ENCODE measurements at places on chromosomes 1 and 21. TPM values are rescaled to one million over a fixed set of nuclear protein-coding genes. Genes with fewer than 3 reads are reported as not detected.
A peak's percentile ranks its signal among the peaks of the same experiment; 100 is the strongest.

DNA sequence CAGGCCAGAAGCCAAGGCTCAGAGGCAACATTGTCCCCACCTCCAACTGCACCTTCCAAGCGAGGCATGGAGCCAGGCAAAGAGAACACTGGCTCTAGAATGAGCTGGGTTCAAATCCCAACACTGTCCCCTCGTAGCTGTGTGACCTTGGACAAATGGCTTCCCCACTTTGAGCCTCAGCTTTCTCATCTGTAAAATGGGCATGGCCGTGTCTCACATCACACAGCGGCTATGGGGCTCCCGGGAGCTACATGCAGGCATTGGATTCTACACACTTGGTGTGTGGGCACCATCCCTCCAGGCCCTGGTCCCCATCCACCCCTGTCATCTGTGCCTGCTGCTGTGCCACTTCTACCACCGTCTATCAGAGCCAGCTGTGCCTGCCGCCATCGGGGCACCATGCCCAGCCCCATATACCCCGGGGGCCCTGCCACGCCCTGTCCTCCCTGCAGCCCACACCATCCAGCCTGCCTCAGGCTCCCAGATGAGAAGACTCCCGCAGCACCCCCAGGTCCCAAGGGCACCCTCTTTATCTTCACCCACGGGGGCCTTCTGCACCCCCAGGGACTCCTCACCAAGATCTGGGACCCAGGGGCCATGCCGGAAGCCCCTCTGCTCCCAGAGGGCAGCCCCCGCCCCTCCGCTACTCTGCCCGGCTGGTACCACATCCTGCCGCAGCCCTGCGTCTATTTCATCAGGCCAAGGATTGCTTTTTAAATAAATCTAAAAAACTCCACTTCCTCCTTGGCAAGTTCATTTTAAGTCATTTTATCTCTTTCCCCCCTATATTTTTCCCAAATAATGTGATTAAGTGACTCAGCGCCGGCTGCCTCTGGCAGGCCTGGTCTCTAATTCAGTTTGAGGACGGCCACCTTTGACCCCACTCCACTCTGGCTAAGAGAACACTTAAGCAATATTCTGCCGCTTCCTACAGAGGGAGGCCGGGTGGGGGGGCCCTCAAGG lies 107.8 kb upstream of the TARDBP start:
- no peak for DNase-seq

DNA sequence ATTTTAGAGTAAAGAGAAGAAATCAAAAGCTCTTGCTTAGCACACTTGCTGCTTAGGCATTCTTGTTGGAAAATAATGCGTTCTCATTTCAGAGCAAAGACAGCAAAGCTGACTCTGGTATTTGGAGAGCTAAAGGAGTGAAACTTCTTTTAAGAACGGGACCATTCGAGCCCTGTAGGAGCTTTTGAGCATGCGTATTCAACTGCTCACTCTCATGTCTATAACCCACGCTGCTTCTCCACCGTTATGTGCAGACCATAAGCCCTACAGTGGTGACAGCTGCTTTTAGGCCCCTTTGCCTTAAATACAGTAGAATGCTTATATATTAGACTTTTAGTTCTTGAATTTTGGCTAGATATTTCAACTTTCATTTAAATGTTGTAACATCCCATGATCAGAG lies 214.2 kb upstream of the CACYBP start:
- DNase-seq = no peak

GRCh38 chr1:196558411-196558810 lies 49.8 kb downstream of the KCNT2 start:
- DNase-seq = no peak

- DNase-seq = no peak
Observed at GRCh38 chr1:150895618-150896017, 8.7 kb downstream of the CTXND2 start.

DNA sequence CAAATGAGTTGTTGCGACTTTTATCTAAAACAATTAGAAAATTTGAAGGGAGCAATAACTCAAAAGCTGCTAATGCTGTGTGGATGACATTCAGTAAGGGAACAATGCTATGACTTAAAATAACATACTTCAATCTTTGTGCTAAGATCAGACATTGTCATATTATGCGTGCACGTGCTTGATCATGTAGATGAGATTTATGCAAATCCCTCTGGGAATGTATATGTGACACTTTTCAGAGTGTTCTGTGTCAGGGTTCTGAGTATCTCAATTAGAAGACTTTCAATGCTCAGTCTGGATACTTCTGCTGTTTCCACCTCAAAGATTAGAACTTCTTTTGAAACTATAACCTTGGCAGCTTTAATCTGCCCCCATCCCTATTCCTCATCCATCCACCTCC lies 18.6 kb upstream of the POU2F1 start:
- DNase-seq = no peak

DNA sequence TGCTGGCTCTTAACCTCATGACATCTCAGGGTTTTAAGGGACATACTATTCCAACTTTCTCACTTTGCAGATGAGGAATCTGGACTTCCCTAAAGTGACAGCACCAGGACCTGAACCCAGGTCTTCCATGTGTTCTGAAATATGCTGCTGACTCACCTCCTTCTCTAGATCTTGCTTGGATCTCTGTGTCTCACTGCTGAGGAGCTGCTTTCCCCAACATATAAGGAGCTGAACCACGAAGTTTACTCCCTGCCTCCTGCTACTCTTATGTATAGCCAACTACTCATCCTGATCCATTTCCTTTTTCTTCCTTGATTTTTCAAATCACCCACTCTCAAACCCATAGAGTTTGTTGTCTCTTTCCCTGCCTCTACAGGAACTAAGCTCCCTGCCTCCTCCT lies 38.2 kb downstream of the ALG14 start:
- DNase-seq = no peak

- DNase-seq = no peak
Observed at GRCh38 chr1:32373996-32374592, 11.8 kb downstream of the TSSK3 start.

DNA sequence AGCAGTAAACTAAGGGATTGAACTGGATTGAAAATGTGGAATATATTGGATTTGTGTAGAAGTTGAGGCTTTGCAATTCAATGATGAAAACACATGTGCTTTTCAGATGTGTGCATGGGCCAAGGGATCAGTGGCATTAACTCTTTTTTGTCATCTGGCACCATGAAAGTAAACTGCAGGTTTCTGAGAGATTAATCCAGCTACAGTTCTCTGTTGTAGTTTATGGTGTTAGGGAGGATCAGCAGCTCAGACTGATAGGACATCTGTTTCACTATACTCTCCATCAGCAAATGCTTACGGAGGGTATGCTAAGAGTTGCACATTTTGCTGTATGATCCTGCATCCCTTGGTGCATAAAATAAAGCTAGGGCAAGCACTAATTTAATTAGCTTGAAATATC lies 82.6 kb downstream of the C1orf21 start:
- DNase-seq = no peak

- DNase-seq = no peak
Observed at GRCh38 chr1:186943891-186944686, 115.3 kb downstream of the PLA2G4A start.

- DNase-seq = no peak
Observed at GRCh38 chr21:43284238-43284637, 115.4 kb downstream of the CRYAA start.

- DNase-seq = peak; percentile 85
Observed at GRCh38 chr1:211327346-211327921, 801 bp downstream of the TRAF5 start.

DNA sequence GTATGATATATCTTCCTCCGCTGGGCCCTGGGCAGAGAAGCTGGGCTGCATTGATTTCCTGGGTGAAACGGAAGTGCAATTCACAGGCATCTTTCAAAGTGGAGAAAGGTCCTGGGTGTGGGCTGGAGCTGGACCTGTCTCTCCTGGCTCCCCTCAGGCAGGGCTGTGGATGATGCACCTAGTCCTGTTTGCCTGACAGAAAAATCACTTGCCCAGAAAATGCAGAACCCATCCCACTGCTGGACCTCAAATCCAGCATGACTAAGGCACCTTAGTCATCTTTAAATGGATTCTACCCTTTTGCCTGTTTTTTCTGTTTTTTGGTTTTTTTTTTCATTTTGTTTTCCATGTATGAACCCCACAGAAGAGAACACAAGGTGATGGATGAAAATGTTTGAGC lies 49.7 kb downstream of the MYSM1 start:
- DNase-seq = no peak

GRCh38 chr1:24557711-24558131 lies 1.8 kb downstream of the NCMAP start:
- no peak for DNase-seq

DNA sequence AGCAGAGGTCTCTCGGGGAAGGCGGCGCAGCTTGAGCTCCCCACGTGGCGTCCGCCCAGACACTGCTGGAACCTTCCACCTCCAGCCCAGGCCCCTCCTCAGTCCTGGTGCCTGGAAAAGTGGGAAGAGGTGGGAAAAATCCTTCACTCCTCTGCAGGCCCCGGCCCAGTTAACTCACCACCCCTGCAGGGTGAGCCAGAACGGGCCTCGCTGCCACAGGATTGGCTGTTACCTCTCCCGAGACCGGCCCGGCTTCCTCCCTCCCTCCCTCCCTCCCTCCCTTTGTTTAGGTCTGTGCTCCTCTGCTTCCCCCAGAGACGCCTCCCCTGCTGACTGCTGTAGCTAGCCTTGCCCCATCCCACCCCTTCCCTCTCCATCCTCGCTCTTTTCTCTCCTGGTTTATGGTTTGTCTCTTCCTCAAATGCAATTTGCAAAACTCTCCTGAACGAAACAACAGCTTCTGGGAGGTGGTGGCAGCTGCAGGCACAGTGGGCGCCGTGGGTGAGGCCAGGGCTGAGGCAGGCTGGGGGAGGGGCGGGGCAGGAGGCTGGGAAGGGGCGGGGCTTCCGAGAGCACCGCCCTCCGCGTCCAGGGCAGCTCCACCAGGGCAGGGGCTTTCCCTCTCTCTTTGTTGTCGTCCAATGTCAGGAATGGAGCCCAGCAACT lies 6.5 kb downstream of the CAPN9 start:
- no peak for DNase-seq

GRCh38 chr1:63593886-63594605 lies 835 bp downstream of the PGM1 start:
- no peak for DNase-seq

DNA sequence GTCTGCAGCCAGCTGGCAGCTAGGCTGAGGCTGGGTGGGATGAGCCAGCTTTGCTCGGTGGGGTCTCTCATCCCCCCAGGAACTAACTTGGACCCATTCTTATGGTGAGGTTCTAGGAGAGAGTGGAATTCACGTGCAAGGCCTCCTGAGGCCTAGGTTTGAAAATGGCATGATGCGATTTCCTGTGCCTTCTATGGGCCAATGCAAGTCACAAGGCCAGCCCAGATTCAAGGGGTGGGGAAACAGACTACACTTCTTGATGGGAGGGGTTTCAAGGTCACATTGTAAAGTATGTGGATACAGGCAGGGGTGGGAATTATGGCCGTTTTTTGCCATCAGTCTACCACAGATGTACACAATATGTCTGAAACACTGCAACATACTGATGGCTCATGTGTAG lies 48.3 kb downstream of the HTR6 start:
- no peak for DNase-seq

GRCh38 chr1:200128944-200129879 lies 101.7 kb downstream of the NR5A2 start:
- no peak for DNase-seq

DNA sequence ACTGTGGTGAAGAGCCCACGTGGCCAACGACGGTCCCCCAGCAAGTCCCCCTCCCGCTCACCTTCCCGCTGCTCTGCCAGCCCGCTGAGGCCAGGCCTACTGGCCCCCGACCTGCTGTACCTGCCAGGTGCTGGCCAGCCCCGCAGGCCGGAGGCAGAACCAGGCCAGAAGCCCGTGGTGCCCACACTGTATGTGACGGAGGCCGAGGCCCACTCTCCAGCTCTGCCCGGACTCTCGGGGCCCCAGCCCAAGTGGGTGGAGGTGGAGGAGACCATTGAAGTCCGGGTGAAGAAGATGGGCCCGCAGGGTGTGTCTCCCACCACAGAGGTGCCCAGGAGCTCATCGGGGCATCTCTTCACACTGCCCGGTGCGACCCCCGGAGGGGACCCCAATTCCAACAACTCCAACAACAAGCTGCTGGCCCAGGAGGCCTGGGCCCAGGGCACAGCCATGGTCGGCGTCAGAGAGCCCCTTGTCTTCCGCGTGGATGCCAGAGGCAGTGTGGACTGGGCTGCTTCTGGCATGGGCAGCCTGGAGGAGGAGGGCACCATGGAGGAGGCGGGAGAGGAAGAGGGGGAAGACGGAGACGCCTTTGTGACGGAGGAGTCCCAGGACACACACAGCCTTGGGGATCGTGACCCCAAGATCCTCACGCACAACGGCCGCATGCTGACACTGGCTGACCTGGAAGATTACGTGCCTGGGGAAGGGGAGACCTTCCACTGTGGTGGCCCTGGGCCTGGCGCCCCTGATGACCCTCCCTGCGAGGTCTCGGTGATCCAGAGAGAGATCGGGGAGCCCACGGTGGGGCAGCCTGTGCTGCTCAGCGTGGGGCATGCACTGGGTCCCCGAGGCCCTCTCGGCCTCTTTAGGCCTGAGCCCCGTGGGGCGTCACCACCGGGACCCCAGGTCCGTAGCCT lies 46.8 kb downstream of the TRIM11 start:
- DNase-seq = no peak

GRCh38 chr1:4047666-4048065 lies 147.6 kb upstream of the C1orf174 start:
- DNase-seq = no peak

DNA sequence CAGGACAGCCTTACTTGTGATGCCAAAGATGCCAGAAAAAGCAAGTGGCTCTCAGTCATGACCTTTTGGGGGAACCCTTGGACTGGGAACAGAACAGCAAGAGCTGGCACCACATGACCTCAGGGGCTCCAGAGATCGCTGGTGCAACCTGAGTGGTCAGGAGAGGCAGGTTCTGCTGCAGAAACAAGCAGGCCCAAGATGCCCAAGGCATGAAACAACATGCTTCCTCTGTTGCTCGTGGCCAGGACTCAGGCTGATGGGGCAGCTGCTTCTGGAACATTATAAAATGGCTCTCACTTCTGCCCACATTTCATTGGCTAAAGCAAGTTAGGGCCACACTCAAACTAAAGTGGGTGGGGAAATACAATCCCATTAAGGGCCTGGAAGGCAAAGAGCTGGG lies 17.7 kb upstream of the CLSTN1 start:
- DNase-seq = no peak

The CCDC17 gene
- 1.5 TPM for total RNA-seq

The HSPB7 gene
- 19.4 TPM for total RNA-seq

The LRRC52 gene
- total RNA-seq = not detected

The ACTL8 gene
- total RNA-seq = not detected

The NPPA gene
- not detected for total RNA-seq

The LRRC38 gene
- total RNA-seq = 2.5 TPM

The C1orf53 gene
- 6.4 TPM for total RNA-seq

The C1QB gene
- total RNA-seq = 287 TPM

The TAS1R1 gene
- not detected for total RNA-seq

The CSRP1 gene
- total RNA-seq = 729 TPM

The ANGPTL1 gene
- total RNA-seq = 19.4 TPM

The ARMH1 gene
- not detected for total RNA-seq

Measured in vagina (tissue), 2 donors.